ENCODE measurements at places on chromosomes 5 and 9.

- DNase-seq, result no peak
Measured at GRCh38 chr9:36486933-36487481, 85.7 kb upstream of the MELK start.

DNA sequence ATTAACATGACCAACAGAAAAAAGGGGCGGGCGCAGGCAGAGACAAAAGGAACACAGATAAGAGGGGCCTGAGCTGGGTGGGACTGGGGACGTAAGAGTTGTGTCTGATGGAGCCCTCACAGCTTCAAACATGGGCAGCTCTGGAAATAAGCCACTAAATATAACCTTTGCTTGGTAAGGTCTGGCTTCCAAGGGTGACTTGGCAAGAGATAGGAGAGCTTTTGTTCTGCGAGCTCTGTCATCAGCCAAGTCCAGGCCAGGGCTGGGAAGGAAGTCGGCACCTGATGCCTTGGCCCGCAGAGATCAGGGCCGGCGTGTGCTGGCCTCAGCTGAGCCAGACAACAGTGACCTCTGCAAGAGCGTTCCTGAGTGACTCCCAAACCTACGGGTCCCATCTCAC, 11.8 kb downstream of the TRUB2 start:
- DNase-seq, result no peak

- DNase-seq, result no peak
Measured at GRCh38 chr5:113217619-113218184, 217.1 kb downstream of the TSSK1B start.

GRCh38 chr5:3343211-3343610, 252.4 kb upstream of the IRX1 start:
- DNase-seq, result no peak

GRCh38 chr5:10333154-10334006, 20.1 kb upstream of the MARCHF6 start:
- no peak for DNase-seq
